Stimulated activated CD4-positive, alpha-beta T cell treated with anti-CD3 and anti-CD28 coated beads, Interleukin-4, amount 100 ng/mL, for 24 hours (primary cell): ENCODE measurements at places on chromosomes 5 and 9.

- no peak for DNase-seq
Measured at GRCh38 chr5:52275639-52276038, 512.1 kb upstream of the ITGA1 start.

- DNase-seq: no peak
Measured at GRCh38 chr5:75824323-75824722, 107.1 kb upstream of the POC5 start.

DNA sequence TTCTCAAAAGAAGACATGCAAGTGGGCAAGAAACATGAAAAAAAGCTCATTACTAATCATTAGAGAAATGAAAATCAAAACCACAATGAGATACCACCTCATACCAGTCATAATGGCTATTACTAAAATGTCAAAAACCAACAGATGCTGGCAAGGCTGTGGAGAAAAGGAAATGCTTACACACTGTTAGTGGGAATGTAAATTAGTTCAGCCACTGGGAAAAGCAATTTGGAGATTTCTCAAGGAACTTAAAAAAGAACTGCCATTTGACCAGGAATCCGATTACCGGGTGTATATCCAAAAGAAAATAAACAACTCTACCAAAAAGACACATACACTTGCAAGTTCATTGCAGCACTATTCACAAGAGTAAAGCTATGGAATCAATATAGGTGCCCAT is 595.4 kb upstream of the RIOK2 start:
- DNase-seq: no peak

DNA sequence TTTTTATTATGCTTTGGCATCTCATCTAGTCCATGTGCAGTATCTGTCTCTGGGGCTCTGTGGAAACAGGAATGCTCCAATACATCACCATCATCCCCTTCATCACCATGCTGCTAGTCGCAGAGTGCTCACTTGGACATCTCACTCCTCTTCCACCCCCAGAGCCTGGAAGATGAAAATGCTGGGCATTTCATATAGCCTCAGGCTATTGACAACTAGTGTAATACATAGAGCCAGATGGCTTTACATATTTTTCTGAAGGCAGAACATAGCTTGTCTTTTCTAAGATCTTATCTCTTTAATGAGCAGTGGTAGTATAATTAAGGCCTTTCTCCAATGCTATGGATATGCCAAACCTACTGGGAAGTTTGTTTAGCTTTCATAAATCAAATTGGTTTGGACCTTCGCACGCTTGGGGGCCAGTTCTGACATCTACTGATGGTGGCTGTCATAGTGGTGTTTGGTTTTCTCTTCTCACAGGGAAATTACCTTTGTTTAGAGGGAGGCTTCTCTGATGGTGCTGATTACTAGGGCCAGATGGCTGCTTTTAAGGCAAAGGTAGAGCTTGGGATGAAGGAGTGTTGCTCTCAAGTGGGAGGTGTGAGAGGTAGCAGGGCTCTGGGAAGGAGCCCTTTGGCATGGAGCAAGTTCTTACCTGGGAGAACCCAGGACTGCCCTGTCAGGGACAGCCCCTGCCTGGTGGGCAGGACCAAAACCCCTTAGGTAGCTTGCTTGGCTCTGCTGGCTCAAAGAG is 63.1 kb upstream of the CXCL14 start:
- DNase-seq: no peak

GRCh38 chr5:74072646-74073045 is 446.6 kb downstream of the ARHGEF28 start:
- DNase-seq: no peak

DNA sequence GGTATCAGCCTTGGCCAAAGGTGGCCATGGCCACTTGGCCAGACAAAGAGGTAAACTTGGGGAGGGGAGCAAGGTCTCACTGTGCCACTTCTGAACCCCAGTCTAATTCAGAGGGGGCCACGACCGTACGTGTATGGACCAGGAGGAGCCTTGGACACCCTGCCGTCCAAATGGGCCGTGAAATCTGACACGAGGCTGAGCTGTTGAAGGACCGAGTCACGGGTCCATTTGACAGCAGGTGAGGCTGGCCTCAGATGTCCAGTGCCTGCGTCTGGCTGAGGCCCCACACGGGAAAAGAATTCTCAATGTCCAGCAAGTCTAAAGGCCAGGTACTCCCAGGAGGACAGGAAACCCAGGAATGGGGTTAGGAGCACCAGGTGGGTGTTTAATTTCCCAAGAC is 17.7 kb downstream of the CMBL start:
- DNase-seq: no peak

GRCh38 chr5:66179297-66180051 is 35.4 kb downstream of the SREK1 start:
- DNase-seq: no peak

- DNase-seq: no peak
Measured at GRCh38 chr5:122304471-122305215, 7.4 kb upstream of the SNCAIP start.

GRCh38 chr5:81909677-81910076 is 62.1 kb upstream of the ATG10 start:
- DNase-seq: no peak

DNA sequence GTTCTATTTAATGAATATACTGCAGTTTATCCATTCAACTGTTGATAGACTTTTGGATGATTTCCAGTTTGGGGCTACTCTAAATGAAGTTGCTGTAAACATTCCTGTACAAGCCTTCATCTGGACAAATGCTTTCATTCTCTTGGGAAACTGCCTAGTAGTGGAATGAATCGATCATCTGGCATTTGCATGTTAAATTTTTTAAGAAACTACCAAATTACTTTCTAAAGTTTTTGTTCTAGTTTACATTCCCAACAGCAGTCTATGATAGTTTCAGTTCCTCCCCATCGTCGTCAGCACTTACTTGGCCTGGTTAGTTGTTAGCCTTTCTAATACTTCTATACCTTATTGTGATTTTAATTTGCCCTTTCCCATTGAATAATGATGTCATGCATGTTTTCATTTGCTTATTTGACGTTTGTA is 306.3 kb downstream of the FER start:
- no peak for DNase-seq

- no peak for DNase-seq
Measured at GRCh38 chr5:93809430-93809829, 68.0 kb upstream of the POU5F2 start.

DNA sequence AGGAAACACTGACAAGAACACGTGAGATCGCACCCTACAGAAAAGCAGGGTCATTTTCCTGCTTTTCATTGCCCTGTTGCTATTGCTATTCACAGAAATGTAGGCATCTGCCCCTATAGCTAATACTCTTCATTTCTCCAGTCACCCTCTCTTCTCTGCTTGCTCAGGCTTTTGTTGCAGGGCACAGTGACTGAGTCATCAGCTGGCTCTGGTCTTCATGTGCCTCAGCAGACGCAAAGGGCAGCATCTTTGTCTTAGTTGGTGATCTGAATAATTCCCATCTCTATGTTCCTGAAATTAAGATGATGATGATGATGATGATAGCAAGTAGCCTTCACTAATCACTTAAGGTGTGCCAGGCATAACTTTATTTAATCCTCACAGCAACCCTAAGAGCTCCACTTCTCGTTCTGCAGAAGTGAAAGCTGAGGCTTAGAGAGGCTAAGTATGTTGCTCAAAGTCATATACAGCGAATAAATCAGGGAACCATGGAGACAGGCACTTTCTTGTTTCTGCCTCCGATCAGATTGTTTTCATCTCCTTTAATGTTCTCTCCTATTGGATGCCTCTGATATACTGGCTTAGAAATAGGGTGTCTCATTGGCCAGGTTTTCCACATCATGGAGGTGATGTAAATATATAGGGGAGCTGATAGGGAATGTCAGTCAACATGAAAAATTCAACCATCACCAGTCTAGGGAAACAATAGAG is 133.0 kb upstream of the STK32A start:
- no peak for DNase-seq

- no peak for DNase-seq
Measured at GRCh38 chr9:119697996-119698395, 328.8 kb upstream of the BRINP1 start.

DNA sequence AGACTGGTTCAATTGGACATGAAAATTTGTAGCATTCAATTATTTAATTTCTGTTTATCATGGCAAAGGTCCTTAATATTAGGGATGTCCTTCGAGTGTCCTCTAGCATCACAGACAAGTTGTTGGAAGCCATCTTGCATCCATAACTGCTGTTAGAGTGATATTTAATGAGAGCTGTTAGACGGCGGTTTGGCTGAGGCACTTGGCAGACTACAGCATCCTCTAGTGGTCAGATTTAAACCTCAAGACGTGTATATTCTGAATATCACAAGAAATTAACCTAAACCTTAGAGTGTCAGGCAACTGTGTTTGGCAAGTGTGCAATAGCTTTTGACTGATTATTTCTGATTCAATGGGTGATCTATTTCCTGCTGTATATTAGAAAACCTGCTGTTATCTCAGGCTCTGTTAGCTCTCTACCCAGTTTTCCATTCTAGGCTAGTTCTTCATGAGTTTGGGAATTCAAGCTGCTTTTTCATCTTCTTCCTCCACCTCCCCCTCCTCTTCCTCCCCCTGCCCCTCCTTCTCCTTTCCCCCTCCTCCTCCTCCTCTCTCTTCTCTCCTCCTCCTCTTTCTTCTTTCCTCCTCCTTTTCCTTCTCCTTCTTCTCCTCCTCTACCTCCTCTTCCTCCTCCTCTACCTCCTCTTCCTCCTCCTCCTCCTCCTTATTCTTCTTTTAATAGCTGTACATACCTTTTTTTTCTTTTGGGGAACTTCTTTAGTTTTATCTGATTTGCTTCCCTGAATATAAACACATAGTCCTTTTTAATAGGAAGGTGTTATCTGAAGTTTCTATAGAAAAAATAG is 8.6 kb downstream of the SPINK1 start:
- DNase-seq: peak; percentile 35

- DNase-seq: no peak
Measured at GRCh38 chr5:147208134-147208533, 26.7 kb upstream of the STK32A start.

GRCh38 chr9:129323999-129324553 is 146.0 kb upstream of the IER5L start:
- DNase-seq: no peak

- DNase-seq: no peak
Measured at GRCh38 chr5:90056911-90057705, 352.4 kb downstream of the CETN3 start.
